ENCODE measurements at places on chromosomes 11 and 22. TPM values are rescaled to one million over a fixed set of nuclear protein-coding genes. Genes with fewer than 3 reads are reported as not detected.

Gene NARS2
- 45.1 TPM for total RNA-seq

Gene PDE2A
- 0.09 TPM for total RNA-seq

Gene MACROD1
- 19.4 TPM for total RNA-seq

Gene RFPL3
- total RNA-seq: not detected

Gene MTCH2
- total RNA-seq: 119 TPM
